ENCODE measurements at places on chromosomes 7 and 10.
A peak's percentile ranks its signal among the peaks of the same experiment; 100 is the strongest.

DNA sequence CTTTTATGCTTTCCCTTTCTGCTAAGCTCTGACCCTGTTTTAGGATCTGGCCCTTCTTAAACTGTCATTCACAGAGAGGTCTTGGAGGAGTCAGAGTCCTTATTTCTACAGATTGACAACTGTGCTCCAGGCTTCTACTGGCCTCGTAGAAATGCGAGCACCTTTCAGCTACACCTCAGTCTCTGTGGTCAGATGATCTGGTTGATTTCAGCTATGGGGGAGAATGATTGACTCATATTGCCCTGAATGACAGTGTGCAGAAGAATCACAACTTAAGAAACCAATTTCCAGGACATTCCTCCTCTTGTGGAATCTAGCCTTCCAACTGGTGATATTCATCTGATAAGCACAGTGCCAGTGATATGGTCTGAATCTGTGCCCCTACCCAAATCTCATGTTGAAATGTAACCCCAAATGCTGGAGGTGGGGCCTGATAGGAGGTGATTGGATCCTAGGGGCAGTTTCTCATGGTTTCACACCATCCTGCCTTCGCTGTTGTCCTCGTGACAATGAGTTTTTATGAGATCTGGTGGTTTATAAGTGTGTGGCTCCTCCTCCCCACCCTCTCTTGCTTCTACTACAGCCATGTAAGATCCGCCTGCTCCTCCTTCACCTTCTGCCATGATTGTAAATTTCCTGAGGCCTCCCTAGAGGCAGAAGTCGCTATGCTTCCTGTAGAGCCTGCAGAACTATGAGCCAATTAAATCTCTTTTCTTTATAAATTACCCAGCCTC is 14.0 kb upstream of the CYP3A7 start:
- no peak for DNase-seq

DNA sequence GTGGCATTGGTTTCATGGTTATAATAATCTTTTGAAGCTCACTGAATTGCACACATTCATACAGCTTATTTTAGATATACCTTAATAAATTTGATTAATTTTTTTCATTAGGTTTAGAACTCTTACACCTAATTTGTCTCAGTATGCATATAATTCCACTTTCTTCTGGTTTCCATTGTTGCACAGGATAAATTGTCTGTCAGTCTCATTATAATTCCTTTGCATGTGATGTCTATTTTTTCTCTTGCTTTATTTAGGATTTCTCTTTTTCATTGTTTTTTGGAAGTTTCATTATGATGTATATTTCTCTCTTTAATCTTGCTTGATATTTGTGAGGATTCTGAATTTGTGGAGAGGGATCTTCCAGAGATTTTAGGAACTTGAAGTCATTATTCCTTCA is 84.7 kb downstream of the ARL5B start:
- no peak for DNase-seq

- DNase-seq, result no peak
Measured at GRCh38 chr10:55232553-55232952, 431.5 kb upstream of the PCDH15 start.

- no peak for DNase-seq
Measured at GRCh38 chr10:132884691-132885271, 57.6 kb downstream of the CFAP46 start.

- DNase-seq, result no peak
Measured at GRCh38 chr10:116771959-116772585, 29.7 kb upstream of the HSPA12A start.

DNA sequence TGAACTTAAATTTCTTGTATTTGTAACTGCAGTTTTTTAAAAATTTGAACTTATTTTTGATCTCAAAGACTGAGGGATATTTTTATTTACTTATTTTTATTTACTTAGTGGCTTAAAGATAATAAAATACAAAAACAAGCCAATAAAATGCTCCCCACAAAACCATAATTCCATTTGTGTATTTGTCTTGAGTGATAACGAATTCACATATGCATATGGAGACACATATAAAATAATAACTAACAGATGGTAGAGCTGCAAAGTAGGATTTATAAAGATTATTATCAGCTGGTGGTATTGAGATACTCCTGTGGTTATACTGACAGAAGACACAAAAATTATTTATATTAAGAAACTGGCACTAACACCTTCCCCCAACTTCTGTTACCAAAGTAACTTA is 90.2 kb upstream of the RPA3 start:
- no peak for DNase-seq

- no peak for DNase-seq
Measured at GRCh38 chr7:93008833-93009232, 108.9 kb downstream of the SAMD9 start.

GRCh38 chr7:65910237-65910636 is 37.4 kb downstream of the VKORC1L1 start:
- no peak for DNase-seq

GRCh38 chr7:70321016-70321590 is 722.8 kb downstream of the AUTS2 start:
- no peak for DNase-seq

GRCh38 chr7:20954711-20955619 is 168.3 kb upstream of the SP8 start:
- DNase-seq, result no peak

- DNase-seq, result peak; percentile 11
Measured at GRCh38 chr10:96910488-96911395, 78.6 kb downstream of the LCOR start.

GRCh38 chr7:115004121-115004520 is 82.2 kb downstream of the MDFIC start:
- DNase-seq, result no peak

DNA sequence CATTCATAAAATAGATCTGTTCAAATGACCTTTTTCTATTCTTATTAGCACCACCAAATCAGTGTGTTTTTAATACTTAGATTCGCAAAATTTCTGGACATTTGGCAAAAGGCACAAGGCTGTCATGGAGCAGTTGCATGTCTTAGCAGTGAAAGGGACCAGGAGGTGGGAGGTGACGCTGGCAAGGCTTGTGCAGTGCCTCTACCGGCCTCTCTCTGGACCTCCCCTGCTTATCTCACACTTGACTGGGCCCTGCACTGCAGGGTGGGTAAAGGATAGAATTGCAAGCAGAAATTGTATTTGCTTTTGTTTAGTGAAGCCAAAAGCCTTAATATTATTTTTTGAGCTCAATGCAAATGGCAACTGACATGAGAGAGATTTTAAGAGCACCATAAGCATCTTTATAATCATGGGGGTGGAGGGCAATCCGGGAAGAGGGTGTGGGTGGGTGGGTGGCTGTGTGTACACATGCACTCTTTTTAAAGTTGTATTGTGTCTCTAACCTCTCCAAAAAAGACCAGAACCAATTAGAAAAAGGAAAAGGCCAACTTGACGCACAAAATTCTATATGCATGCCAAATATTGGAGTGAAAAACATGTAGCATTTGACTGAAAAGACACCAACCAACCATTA is 106.3 kb downstream of the WNT2 start:
- DNase-seq, result no peak

- DNase-seq, result peak; percentile 5
Measured at GRCh38 chr7:29623973-29624372, 60.3 kb downstream of the PRR15 start.

DNA sequence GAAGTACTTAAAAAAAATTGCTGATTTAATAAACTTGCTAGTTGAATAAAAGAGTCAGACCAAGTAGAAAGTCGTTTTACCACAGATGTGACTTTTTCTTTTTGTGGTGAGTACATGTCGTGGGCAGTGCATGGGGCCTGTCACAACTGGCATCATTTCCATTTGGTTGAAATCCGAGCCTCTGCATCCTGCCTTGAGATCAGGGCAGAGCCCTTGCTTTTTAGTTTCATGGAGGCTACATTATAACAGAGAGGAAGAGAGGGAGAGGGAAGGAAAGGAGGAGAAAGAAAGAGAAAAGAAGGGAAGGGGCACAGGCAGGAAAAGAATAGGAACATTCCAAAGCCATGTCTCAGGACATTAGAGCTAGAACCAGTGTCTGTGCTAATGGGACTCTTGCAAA is 20.4 kb upstream of the INSYN2A start:
- DNase-seq, result no peak

DNA sequence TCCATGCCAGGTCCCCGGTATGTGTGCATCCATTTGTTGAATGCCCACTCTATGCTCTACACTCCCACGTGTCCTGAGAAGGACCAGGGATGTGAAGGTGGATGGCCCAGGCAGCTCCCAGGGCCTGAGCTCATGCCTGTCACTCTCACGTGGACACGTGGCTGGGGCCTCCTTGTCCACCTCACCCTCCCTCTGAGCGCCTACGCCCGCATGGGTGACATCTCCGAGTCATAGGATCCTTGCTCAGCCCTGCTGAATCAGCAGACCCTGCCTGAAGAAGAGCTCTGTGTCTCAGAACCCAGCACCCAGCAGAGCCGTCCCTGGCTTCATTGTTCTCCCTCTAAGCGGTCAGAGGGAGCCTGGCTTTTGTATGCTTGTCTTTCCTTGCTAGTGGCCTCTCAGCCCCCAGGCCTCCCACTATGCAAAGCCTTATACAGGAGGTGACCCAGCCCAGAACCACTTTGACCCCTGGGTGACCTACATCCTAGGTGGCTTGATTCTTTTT is 107.9 kb upstream of the PPIF start:
- DNase-seq, result no peak

DNA sequence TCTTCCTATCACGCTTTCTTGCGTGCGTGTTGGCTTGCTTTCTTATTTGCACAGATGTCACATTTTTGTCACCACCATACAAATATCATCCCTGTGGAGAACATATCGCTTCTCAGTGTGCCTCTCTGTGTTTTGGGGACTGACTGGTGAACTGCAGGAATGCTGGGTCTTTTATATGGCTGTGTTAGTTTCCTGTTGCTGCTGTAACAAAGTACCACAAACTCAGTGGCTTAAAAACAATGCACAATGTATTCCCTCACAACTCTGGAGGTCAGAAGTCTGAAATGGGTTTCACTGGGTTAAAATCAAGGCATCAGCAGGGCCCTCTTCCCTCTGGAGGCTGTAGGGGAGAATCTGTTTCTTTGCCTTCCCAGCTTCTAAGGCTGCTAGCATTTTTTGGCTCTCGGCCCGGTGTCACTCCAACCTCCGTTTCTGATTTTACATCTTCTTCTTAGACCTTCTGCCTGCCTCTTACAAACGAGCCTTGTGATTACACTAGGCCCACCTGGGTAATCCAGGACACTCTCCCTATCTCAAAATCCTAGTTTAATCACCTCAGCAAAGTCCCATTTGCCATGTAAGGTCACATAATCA is 82.0 kb downstream of the LRMDA start:
- no peak for DNase-seq

DNA sequence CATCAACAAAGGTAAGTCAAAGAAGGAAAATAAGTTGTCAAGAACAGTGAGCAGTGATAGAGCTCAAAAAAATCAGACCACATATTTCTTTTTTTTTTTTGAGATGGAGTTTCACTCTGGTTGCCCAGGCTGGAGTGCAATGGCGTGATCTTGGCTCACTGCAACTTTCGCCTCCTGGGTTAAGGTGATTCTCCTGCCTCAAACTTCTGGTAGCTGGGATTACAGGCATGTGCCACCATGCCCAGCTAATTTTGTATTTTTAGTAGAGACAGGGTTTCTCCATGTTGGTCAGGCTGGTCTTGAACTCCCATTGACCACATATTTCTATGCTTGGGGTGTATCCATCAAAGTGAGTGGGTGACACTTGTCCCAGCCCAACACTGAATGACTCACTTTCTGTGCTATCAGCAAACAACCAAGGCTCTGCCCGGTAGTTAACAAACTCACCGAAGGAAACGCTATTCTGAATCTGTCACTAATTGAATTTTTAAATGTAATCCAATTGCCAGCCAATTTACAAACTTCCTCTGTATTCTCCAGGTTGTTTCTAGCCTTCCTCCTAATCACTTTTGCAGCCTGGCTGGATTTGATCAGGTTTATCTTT is 19.6 kb upstream of the SMNDC1 start:
- no peak for DNase-seq

GRCh38 chr10:133162910-133163856 is 3.2 kb downstream of the KNDC1 start:
- no peak for DNase-seq

GRCh38 chr7:22420973-22421635 is 64.2 kb upstream of the RAPGEF5 start:
- peak; percentile 15 for DNase-seq

- DNase-seq, result no peak
Measured at GRCh38 chr7:9181356-9181755, 747.9 kb downstream of the NXPH1 start.

DNA sequence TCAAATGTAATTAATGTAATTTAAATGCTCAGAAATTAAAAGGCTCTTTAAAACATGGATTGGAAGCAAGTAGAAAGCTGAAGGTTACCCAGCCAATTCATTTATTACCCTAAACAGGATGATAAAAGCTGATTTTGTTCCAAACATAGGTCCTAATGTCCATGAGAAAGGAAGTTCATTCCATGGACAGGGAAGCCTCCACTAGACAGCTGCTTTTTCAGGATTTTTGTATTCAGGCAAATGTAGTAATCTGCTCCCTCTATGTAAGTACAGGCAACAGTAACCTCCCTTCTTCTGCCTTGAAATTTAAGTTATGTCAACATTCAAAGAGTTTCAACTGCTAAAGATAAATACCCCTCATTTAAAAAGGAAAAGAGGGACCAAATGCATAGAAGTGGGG is 123.0 kb upstream of the WNT16 start:
- no peak for DNase-seq

DNA sequence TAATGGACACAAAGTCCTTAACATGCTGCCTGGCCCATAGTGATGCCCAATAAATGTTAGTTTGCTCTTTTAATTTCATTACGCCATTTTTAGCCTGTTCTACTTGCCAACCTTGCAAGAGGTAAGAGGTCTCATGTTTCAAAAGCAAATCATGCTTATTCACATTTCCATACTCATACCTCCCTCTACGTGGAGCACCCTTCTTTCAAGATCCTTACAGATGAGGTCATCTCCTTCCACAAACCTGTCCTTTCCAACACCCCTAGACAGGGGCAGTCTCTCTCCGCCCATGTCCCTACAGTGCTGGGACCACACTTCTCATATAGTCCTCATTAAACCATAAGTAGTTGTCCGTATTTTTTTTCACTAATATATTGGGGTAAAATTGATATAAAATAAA is 271.3 kb downstream of the FGFR2 start:
- no peak for DNase-seq

GRCh38 chr7:1659696-1660095 is 10.4 kb upstream of the ELFN1 start:
- DNase-seq, result no peak

Data from NCI-H146 (cell line).